ENCODE measurements at places on chromosomes 5 and 9.

GRCh38 chr9:93171261-93171990 is 12.5 kb upstream of the WNK2 start:
- no peak for DNase-seq

DNA sequence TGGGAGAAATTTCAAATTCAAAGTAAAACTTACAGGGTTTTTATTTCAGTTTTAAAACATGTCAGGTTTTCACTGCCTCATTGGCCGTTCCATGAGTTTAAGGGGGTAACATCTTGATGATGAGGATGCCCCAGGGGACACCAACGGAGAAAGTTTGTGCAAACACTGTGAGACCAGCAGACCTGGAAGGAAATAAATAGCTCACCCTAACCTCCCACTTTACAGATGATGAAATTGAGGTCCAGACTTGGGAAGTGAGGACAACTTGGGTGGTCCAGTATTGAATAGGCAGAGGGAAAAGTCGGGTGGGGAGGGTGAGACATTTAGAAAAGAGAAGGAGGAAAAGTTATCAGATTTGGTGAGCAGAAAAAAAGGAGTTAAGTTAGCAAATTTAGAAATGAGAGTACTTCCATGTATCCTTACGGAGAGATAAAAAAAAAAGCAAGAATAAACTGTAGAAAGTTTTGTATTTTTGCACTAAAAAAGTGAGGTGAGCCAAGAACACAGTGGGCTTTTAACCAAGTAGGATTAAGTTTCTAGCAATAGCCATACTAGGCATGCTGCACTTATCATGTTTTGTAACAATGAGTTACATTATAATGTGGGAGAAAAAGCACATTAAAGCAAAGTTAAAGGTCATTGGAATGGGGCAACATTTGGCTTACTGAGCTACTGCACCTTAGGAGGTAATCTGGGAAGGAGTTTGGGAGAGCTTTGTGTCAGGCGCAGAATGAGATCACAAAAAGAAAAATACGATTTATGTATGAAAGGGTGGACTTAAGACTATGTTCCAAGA is 125.1 kb downstream of the GAS1 start:
- no peak for DNase-seq

DNA sequence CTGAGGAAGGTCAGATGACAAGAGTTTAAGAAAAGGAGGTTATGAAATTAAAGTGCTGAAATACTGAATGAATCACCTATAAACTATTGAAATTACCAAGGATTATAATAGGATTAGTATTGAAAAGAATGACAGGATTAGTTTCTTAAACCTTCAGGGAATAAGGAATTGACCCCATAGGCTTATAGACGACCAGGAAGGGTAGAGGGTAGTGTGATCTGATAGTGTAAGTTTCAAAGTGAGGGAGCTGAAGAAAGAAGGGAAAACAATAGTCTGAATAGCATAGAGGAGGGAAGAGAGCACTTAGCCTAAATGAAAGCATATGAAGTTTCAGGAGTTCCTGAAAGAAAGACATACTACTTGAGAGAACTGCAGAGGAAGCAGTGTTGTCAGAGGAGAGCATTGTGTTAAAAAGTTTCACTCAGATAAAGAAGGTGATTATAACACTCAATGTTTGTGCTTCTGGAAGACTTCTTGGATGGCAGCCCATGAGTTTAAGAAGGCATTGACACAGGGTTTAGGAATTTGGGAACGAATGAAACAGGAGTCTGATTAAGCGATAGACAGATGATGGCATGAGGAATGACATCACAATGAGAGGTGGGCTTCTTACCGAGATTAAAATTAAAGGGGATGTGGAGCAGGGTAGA is 557.9 kb upstream of the GRAMD2B start:
- no peak for DNase-seq

GRCh38 chr5:56496581-56497063 is 263.5 kb upstream of the ANKRD55 start:
- DNase-seq: no peak

DNA sequence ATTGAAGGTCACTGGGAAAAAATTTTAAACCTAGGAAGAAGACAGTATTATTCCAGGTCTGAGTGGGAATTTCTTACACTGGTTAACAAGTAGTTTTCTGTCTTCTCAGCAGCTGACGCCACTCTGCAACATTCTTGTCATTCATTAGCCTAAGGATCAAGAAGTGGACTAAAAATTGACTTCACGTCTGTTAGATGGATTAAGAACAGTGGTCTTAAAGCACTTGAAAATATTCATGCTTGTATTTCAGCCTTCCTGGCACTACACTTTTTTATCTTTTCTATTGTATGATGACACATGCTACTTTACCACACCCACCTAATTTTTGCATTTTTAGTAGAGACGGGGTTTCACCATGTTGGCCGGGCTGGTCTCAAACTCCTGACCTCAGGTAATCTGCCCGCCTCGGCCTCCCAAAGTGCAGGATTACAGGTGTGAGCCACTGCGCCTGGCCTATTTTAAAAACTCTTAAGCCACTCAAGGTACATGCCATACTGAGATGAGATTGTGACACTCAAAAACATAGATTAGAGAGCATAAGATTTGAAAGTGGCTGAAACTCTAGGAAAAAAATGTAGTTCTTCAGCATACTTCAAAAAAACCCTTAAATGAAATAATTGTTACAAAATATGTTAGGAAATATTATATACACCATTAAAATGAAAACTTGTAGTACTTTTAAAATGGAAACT is 8.4 kb downstream of the MATR3 start:
- DNase-seq: no peak

DNA sequence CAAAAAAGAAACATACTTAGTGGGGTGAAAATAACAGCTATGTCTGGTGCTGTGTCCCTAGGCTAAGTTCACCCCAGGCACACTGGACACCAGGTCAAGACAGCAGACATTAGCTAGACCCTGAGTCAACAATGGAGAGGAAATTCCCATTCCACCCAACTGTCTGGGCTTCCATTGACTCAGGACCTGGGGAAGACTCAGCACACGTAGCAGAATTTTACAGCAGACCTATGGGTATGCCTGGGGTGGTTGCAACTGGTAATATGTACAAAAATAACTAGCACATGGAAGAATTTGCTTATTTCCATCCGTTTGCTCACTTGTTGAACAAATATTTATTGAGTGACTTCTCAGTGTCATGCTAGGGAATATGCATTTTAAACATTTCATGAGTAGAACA is 117.0 kb downstream of the GAS1 start:
- no peak for DNase-seq

DNA sequence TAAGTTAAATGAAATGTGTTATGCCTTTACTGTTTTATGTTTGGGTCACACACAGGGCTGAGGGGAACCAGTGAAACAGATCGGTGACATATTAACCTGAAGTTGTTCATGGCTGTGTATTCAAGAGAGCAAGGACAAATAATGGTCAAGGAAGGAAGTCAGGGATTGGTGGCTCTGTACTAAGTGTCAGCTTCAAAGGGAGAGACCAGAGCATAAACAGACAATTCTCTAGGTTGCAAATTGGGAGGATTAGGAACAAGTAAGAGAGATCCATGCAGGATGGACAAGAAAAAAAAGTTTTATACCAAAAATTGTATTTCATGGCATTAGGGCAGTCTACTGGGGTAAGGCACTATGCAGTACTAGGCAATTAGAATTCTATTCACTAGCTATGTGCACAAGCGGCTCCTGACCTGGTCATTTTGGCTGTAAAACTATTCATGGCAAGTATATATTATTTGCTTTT is 156.3 kb downstream of the PLPPR1 start:
- DNase-seq: no peak

GRCh38 chr5:148372166-148372725 is 11.5 kb upstream of the FBXO38 start:
- no peak for DNase-seq

DNA sequence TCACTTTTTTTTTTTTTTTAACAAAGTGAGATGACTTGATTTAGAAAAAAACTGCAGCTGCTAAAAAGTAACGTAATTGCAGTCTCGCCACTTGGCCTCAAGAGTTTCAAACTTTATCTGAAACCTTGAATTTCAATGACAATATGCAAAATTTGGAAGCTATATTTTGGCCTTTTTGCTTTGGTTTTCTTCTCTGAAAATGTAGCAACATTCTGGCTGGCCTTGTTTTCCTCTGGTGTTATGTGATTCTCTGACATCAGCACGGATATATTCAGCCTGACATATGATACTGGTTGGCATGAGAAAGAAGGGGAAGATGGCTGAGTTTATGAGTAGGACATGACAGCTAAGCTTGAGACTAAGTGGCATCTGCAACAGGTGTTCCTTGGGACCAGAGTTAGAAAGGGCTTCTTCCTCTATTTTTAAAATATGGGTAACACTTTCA is 136.5 kb downstream of the MEF2C start:
- DNase-seq: no peak

DNA sequence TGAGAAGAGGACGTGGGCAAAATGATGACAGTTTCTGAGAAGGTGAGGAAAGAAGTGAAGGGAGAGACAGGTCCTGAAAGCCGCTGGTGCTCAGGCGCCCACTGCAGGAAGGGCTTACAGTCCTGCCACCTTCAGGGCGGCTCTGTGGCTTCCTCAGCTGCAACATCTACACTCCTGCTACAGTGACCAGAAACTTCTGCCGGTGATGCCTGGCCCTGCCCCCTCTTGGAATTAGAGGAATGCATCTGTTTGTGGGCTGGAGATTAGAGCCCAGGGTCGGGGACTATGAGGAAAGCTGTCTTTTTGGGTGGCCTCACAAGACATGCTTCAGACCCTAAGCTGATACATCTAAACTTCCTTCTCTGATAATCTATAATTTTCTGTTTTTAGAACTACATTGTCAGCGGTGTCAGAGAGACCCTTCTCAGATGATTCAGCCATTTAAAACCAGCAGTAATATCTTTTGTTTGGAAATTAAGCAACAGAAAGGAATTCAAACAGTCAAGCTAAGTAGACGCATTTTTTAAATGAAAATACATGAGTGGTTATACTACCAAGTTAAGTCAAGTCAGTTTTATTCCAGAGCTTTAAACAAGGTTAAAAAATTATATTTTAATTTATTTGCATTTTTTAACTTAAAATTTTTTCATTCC is 30.4 kb downstream of the PRDM6 start:
- no peak for DNase-seq
